NCI-H1417 treated with DMSO at 0.1 percent for 48 hours (cell line): ENCODE measurements at places on chromosomes 7 and 10.

DNA sequence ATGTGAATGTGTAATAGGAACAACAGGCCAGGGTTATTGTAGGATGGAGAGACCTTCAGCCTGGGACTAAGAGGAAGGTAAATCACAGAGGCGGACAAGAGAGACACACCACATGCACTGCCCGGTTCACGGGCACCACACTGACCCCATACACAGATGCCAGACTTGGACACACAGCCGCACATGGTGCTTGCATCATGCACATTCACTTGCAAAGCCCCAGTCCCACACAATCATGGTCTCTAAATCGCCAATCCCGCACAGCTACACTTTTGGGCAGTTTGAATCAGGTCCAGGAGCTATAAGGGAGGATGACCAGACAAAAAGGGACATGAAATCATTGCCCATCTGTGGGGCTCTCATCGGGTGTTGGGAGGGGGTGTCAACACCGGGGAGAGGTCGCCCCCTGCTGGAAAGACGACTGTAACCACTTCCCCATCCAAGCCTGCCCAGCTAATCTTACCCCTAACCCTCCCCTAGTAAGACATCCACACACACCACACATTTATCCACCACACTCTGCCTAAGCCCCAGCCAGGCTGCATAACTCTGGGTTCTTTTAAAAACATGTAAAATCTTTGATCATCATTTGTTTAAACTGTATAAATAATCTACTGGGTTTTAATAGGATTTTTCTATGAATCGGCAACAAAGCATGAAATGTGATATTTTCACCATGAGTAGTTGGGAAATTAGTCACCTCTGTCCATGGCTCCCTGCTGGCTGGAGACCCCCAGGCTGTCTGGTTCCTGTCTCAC lies 40.5 kb upstream of the SLF2 start:
- DNase-seq = no peak

- DNase-seq = no peak
These were observed 130.7 kb upstream of the SH2B2 start for GRCh38 chr7:102155821-102156441.

DNA sequence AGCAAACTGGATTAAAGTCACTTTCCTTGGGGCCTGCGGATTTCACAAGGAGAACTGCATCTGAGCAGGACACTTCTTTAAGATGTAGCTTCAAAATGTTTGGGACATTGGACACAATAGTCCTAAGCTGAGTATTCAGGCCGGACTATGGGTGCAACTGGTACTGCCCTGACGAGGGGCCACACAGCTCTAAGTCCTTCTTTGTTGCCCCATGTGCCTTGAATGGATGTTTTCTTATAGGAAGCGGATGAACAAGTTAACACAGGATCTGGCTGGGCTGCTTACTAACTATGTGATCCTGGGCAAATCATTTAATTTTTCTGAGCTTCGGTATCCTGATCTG lies 147.8 kb upstream of the KLF14 start:
- DNase-seq = no peak

DNA sequence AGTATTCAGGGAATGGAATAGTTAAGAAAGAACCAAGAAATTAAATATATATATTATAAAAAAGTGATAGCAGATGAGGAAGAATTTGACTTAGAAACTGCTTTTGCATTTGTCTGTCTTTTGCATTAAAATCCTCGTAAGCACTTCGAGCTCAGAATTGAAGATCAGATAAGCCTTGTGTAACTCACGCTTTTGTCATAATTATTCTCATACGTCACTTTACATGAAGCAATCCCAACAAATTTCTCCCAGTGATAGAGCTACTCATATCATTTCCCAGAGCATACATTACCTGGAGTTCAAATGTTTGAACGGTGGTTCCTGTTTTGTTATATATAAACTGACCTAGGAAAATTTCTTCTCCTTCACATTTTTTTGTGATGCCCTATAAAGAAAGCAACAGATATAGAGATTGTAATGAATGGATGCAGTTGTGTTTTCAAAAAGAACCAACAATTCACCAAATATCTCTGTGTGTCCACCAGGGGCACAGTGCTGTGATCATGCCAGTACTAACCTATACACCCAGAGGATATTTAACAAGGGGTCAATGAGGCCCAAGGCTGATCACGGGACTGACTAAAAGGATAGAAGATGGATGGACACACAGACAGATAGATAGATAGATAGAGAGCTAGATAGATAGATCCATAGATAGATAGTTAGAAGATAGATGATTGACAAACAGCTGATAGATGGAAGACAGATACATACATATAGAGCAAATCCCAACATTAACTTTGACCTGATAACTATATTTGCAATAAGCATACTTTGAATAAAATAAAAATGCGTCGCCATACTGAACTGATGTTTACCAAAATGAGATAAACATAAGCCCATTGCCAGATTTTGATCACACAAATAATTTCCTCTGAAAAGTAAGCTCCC lies 9.3 kb upstream of the HUS1 start:
- DNase-seq = no peak

GRCh38 chr10:75263806-75264205 lies 28.0 kb upstream of the COMTD1 start:
- DNase-seq = no peak
